Activated naive CD8-positive, alpha-beta T cell treated with anti-CD3 and anti-CD28 coated beads for 36 hours (primary cell): ENCODE measurements at places on chromosomes 1 and 21. TPM values are rescaled to one million over a fixed set of nuclear protein-coding genes. Genes with fewer than 3 reads are reported as not detected.

DNA sequence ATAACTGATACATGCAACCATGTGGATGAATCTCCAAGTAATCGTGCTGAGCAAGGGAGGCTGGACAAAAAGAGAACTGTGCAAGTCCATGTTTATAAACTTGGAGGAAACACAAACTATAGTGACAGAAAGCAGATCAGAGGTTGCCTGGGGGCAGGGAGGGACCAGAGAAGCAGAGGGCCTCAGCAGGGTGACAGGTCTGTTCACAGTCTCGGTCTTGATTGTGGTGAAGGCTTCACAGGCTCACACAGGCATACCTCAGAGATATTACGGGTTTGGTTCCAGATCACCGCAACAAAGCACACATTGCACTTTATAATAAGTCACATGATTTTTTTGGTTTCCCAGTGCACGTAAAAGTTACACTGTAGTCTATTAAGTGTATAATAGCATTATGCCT, 28.5 kb downstream of the ACOT7 start:
- H3K4me1 ChIP-seq: peaks cover 27% of the 10 kb centered on the region
- H3K36me3 ChIP-seq: peaks cover 13% of the 10 kb centered on the region
- DNase-seq: peak; percentile 49
- no peak overlapping the region for H3K4me3 ChIP-seq
- H3K27me3 ChIP-seq: no peaks in the 10 kb centered on the region

DNA sequence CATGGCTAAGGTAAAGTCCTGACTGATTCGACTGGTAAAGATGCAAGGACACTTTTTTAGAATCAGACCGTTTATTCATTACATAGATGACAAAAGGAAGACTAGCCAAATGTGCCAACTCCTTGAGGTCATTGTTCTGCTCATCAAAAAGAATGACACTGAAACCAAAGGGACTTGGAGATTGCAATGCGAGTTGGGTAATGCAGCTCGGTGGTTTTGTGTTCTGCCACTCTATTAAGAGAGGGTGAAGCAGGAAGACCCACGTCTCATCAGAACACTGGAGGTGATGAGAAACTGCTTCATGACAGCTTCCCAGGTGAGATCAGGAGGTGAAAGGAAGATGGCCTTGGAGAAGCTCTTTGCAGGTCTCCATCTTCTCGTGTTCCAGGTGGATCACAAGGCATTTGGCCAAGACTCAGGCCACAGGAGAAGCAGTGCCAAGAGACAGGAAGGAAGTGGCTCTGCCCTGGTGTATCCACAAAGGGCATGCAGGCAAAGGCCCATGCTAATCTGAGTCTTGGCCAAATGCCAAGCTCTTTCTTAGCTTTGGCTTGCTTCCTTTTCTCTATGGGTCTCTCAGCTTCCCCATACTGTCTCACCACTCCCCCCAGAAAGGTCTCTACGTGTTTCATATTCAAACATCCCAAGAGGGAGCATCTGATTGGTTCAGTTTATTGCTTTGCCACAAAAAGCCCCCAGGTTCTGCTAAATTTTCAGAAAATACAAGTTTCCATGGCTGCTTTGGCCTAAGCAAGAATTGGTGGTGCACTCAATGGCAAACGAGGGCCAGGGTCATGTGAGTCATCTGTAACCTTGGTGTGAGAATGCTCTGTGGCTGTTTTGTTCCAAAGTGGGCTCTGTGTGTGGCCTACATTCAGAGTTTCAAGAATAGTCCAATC, 5.7 kb upstream of the CCT8 start:
- peak overlapping the region; percentile 96 for H3K27ac ChIP-seq
- DNase-seq: peak; percentile 71
- H3K27me3 ChIP-seq: no peaks in the 10 kb centered on the region
- peak overlapping the region; percentile 90 for H3K4me3 ChIP-seq
- peaks cover 14% of the 10 kb centered on the region for H3K36me3 ChIP-seq
- H3K4me1 ChIP-seq: peaks cover 59% of the 10 kb centered on the region

GRCh38 chr1:221200464-221200863, 321.2 kb downstream of the HLX start:
- no peak for DNase-seq
- no peak overlapping the region for H3K4me3 ChIP-seq
- H3K4me1 ChIP-seq: peaks cover 2% of the 10 kb centered on the region
- no peak overlapping the region for H3K27ac ChIP-seq

DNA sequence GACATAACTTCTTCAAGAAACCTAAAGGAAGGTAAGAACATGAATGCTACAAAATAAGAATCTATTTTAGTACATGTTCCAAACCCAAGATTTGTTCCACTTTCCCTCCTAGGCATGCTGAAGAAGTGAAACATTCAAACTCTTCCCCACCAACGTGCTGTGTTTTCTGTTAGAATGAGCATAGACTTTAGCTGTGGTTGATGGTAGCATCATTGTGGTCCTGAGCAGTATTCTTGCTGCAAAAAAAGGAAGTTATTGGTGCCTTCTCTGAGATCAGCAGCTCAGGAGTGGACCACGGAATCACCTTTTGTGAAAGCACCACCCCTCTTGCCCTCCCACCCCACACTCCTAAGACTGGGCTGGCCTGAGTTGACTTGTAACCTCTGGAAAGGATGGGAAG, 100.4 kb upstream of the POGK start:
- H3K36me3 ChIP-seq: no peaks in the 10 kb centered on the region
- peaks cover 5% of the 10 kb centered on the region for H3K27me3 ChIP-seq
- no peak for DNase-seq
- H3K27ac ChIP-seq: no peak overlapping the region
- no peaks in the 10 kb centered on the region for H3K4me1 ChIP-seq

DNA sequence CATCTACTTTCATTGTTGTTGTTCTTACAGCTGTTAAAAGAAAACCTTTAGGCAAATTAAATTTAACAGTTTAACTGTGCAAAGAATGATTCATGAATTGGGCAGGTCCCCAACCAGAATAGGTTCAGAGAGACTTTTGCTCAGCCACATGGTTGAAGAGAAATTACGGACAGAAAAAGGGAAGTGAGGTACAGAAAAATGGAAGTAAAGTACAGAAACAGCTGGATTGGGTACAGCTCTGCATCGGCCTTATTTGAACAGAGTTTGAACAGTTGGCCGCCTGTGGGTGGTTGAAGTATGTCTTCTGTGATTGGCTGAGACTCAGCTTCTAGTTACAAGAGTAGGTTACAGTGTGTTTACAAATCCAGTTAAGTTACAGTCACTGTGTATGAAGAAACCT, 210.1 kb downstream of the FGGY start:
- no peak overlapping the region for H3K27ac ChIP-seq
- no peak for DNase-seq
- H3K27me3 ChIP-seq: no peaks in the 10 kb centered on the region
- no peaks in the 10 kb centered on the region for H3K36me3 ChIP-seq

DNA sequence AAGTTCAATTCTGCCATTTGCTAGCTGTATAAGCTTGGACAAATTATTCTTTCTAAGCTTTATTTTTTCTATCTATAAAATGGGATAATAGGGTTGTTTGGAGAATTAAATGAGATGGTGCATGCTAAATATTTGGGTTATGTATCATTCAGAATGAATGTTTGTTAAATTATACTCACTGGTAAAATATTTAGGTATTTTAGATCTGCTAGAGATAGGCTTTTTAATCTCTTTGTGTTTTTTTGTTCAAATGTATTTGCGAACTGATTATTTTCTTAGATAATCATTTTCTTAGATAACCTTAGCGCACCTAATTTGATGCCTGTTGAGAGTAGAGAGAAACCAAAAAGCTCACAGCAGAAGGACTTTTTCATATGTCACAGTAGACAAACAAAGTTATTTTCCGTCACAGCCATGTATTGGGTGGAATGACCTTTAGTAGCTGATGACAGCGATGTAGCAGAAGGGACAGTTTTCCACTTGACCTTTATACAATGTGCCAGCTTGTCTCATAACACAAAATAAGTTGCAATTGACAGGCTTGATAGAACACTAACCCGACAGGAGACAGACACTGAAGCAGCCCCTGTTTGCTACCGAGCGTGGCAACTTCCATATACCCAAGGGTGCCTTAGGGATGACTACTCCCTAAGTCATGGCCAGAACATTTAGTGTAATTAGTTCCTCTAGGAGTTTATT, 93.0 kb downstream of the DISC1 start:
- H3K36me3 ChIP-seq: peaks cover 3% of the 10 kb centered on the region
- no peaks in the 10 kb centered on the region for H3K27me3 ChIP-seq
- no peak overlapping the region for H3K4me3 ChIP-seq

GRCh38 chr1:25658791-25659431, 42.3 kb downstream of the MAN1C1 start:
- H3K36me3 ChIP-seq: peaks cover 2% of the 10 kb centered on the region
- no peak overlapping the region for H3K4me3 ChIP-seq
- H3K27me3 ChIP-seq: no peaks in the 10 kb centered on the region
- peak overlapping the region; percentile 4 for H3K27ac ChIP-seq
- no peak for DNase-seq

- no peak overlapping the region for H3K4me3 ChIP-seq
- DNase-seq: no peak
- H3K27me3 ChIP-seq: no peaks in the 10 kb centered on the region
- no peaks in the 10 kb centered on the region for H3K36me3 ChIP-seq
- no peak overlapping the region for H3K27ac ChIP-seq
Observed at GRCh38 chr1:188822248-188822647, 1655.4 kb downstream of the BRINP3 start.

DNA sequence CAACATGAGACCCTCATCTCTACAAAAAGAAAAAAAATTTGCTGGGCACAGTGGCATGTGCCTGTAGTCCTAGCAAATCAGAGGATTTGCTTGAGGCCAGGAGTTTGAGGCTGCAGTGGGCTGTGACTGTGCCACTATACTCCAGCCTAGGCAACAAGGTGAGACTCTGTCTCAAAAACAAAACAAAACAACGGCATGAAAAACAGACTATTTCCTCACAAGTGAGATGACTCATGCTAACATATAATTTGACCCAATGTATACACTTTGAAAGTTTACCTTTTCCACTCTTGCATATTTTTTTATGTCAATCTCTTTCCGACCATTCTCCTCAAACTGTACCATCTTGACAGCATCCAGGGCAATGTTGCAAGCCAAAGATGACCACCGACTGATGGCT, 17.5 kb downstream of the CCT3 start:
- no peaks in the 10 kb centered on the region for H3K4me1 ChIP-seq
- H3K27me3 ChIP-seq: no peaks in the 10 kb centered on the region
- H3K4me3 ChIP-seq: no peak overlapping the region
- DNase-seq: no peak

- peaks cover 43% of the 10 kb centered on the region for H3K36me3 ChIP-seq
- H3K27me3 ChIP-seq: no peaks in the 10 kb centered on the region
- no peak overlapping the region for H3K4me3 ChIP-seq
Observed at GRCh38 chr1:155952505-155952890, 11.1 kb downstream of the RXFP4 start.

DNA sequence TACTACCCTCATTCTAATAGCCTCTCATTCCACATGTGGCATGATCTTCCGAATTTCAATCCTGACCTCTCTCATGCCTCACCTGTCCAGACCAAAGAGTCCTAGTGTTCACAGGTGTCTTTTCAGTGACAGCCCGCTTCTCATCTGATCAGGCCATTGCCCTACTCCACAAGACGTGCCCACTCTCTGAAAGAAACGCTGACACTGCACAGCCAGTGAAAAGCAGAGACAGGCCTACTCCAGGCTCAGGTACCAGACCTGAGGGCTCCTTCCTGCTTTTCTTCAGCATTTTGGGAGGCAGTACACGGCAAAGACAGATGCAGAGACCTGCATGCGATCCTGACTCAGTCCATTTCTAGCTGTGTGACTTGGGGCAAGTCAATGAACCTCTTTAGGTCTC, 43.0 kb downstream of the SUSD4 start:
- no peak overlapping the region for H3K27ac ChIP-seq
- H3K4me1 ChIP-seq: peaks cover 10% of the 10 kb centered on the region
- no peak overlapping the region for H3K4me3 ChIP-seq
- H3K36me3 ChIP-seq: no peaks in the 10 kb centered on the region
- no peak for DNase-seq

- DNase-seq: no peak
- H3K4me1 ChIP-seq: peaks cover 4% of the 10 kb centered on the region
- H3K27ac ChIP-seq: no peak overlapping the region
- no peak overlapping the region for H3K4me3 ChIP-seq
- no peaks in the 10 kb centered on the region for H3K36me3 ChIP-seq
- H3K27me3 ChIP-seq: peaks cover 2% of the 10 kb centered on the region
Observed at GRCh38 chr1:94276988-94277434, 39.6 kb upstream of the ARHGAP29 start.

DNA sequence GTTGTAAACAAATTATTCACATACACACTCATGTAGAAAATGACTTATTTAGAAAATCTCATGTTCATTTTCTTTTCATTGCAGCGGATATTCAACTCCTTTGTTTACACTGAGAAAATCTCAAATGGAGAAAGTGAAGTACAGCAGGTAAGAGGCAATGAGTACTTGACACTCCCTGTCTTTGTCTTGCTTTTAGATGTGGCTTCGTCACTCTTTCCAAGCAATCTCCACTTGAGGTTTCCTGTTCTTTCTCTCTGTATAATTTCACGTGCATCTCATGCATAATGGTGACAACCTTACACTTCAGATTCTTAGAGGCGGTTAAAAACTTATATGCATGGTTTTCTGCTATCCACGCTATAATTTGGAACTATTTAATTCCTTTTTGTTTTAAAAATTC, 80.6 kb downstream of the CACHD1 start:
- peak overlapping the region; percentile 14 for H3K4me3 ChIP-seq
- H3K27me3 ChIP-seq: no peaks in the 10 kb centered on the region
- no peak for DNase-seq
- H3K4me1 ChIP-seq: peaks cover 44% of the 10 kb centered on the region

- peaks cover 23% of the 10 kb centered on the region for H3K36me3 ChIP-seq
- no peak for DNase-seq
- no peak overlapping the region for H3K27ac ChIP-seq
- no peak overlapping the region for H3K4me3 ChIP-seq
Observed at GRCh38 chr21:28974531-28975227, 18.0 kb downstream of the LTN1 start.

- H3K4me3 ChIP-seq: no peak overlapping the region
- no peak for DNase-seq
- H3K27ac ChIP-seq: no peak overlapping the region
- peaks cover 4% of the 10 kb centered on the region for H3K4me1 ChIP-seq
Observed at GRCh38 chr21:42858185-42858847, 21.0 kb downstream of the WDR4 start.

DNA sequence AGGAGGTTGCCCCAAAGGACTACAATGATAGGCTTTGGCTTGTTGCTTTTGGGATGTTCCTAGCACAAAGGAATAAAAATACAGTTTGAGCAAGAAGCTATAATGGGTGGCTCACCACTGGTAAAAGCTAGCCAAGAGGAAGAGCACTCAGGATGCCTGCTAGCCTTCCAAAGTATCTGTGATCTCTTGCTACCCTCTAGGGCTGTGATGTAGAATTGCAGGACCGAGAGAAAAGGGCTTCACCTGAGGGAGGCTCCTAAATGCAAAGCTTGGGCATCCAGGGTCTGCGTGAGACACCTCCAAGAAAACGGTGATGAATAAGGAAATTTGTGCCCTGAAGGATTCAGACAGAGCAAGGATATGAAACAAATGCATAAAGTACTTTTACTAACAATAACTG, 17.7 kb downstream of the IVL start:
- no peak for DNase-seq
- H3K4me3 ChIP-seq: no peak overlapping the region
- H3K27ac ChIP-seq: no peak overlapping the region

- no peaks in the 10 kb centered on the region for H3K27me3 ChIP-seq
- no peaks in the 10 kb centered on the region for H3K4me1 ChIP-seq
- no peak for DNase-seq
Observed at GRCh38 chr1:226589008-226589733, 40.6 kb downstream of the STUM start.

The ZMYND12 gene
- total RNA-seq: 0.90 TPM

The OR14A2 gene
- not detected for total RNA-seq

The SEC16B gene
- not detected for total RNA-seq

The ADAM30 gene
- total RNA-seq: not detected

The KCNK1 gene
- not detected for total RNA-seq

The KDF1 gene
- total RNA-seq: 0.47 TPM

The IFFO2 gene
- 21.7 TPM for total RNA-seq

The RCSD1 gene
- 56.4 TPM for total RNA-seq

The RPL22 gene
- total RNA-seq: 486 TPM

The CTXND2 gene
- total RNA-seq: not detected

The AXDND1 gene
- 0.64 TPM for total RNA-seq

The ZNF593OS gene
- total RNA-seq: not detected
